Caco-2 (cell line): ENCODE measurements at places on chromosomes 3 and 15. TPM values are rescaled to one million over a fixed set of nuclear protein-coding genes. Genes with fewer than 3 reads are reported as not detected.
A peak's percentile ranks its signal among the peaks of the same experiment; 100 is the strongest.

TM4SF4 gene
- total RNA-seq: 1.9 and 2.7 TPM in 2 replicates

GRIP2 gene
- 2.2 and 4.5 TPM in 2 replicates for total RNA-seq

HHLA2 gene
- total RNA-seq: 0.50 and 0.91 TPM in 2 replicates

STXBP5L gene
- total RNA-seq: not detected in 2 replicates

WHAMM gene
- 7.4 and 7.8 TPM in 2 replicates for total RNA-seq

CA12 gene
- 1.0 and 1.3 TPM in 2 replicates for total RNA-seq

B3GNT5 gene
- 9.4 and 10.9 TPM in 2 replicates for total RNA-seq

- DNase-seq: no peak
Measured at GRCh38 chr3:135155228-135155627, 360.2 kb downstream of the EPHB1 start.

DNA sequence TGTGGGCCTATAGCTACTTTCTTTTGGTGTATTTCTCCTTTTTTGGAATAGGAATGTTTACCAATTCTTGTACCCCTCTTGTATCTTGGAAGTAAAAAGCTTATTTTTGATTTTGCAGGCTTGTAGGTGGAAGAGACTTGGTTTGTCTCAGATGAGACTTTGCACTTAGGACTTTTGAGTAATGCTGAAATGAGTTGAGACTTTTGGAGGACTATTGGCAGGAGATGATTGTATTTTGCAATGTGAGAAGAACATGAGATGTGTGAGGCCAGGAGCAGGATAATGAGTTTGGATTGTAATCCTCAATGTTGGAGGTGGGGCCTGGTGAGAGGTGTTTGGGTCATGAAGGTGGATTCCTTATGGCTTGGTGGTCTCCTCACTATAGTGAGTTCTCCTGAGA is 106.3 kb downstream of the KBTBD8 start:
- DNase-seq: no peak

- DNase-seq: no peak
Measured at GRCh38 chr15:99343881-99344551, 92.7 kb downstream of the LRRC28 start.

GRCh38 chr3:38150780-38151528 is 12.5 kb downstream of the MYD88 start:
- no peak for DNase-seq

DNA sequence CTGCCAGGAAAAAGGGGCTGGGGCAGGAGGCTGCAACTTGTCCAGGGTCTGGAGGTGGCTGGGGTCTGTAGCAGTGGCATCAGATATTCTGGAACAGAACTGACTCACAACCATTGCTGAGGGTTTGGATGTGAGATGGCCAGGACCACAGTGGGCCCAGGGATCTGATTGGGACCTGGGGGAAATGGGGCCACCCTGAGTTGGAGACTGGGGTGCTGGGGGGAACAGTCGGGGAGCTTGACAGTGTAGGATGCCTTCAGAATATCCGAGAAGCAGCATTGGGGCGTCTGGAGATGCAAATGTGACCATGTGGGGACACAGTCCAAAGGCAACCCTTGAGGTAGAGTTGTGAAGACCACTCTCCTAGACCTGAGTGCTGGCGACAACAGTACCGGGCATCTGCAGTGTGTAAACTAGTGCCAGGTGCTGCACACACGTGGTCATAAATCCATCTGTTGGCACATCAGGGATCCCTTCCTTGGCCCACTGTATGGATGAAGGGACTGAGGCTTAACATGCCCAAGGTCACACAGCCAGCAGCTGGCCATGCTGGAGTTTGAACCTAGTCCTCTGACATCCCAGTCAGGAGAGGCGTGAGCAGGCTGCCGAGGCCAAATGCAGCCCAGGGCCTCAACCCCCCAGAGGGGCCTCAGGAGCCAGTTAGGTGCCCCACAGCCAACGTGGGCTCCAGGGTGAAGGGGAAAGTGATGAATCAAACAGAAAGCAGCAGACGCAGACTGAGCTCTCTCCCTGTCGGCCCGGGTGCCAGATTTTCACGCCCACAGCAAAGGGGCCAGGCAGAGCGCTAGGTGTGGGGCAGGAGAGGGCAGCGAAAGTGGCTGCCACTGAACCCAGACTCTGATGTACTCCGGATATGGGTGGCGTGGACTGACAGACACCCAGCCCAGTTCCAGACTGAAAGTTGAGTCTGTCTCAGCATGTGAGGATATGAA is 18.8 kb downstream of the HEMK1 start:
- DNase-seq: no peak

GRCh38 chr3:160183345-160184076 is 41.7 kb upstream of the C3orf80 start:
- DNase-seq: no peak

GRCh38 chr15:44188795-44189194 is 6.3 kb downstream of the FRMD5 start:
- no peak for DNase-seq

DNA sequence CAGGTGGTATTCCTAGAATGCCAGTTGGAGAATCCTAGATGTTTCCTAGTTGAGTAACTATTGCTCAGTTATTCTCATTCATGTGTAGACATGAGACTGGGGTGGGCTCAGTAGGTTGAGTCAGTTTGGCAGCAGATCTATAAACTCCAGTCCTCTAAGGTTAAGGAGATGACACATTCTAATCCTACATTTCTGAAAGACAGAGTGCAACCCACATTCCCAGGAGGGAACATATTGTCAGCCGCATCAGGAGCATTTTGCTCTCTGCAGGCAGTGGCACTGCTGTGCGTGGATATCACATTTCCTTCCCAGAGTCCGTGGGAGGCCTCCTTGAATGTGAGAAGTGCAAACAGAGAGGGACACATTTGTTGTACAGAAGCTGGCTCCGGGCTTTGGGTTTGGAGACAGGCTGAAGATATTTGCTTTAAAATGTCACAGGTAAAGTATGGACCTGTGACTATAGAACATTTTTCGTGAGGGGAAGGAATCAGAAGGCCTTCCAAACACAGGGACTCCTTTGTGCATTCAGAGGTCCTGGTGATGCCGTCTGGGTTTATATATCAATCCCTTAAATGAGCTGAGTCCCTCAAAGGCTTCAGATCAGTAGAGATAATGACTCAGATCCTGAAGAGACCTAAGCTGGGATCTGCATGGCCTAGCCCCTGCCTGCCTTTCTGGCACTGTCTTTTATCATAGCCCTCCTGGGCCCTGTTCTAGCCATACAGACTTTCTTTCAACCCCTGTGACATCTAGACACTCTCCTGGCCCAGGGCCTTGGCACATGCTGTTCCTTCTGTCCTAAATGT is 156.5 kb downstream of the CADPS start:
- DNase-seq: no peak

DNA sequence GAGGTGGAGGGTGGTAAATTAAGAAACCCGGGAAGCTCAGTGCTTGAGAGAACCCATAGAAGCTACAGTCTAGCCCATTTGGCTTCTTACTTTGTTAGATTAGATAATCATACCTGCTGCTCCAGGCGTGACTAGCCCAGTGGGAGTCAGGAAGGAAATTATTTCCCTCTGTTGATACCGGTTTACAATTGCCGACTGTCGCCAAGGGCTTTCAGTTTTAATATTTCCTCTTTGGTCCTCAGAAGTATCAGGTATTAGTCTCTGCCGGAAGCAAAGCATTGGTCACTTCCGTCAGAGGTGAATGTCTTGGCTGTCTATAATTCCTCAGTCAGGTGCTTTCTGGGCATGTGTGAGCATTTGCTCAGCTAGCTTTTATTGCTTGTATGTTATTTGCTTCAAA is 75.2 kb downstream of the LPP start:
- no peak for DNase-seq

DNA sequence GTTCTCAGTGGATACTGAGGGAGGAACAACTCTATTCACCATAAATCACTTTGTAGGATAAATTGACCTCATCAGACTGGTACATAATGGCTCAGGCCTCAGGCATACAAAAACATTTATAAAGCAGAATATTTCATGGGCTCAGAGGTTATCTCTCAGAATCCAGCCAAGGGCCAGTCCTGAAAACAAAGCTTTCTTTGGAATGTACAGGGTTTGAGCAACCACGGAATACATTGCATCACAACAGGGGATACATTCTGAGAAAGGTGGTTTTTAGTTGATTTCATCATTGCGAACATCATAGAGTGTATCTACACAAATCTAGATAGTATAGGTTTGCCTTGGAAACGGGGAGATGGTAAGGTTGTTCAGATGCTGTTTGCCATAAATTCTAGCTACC is 33.4 kb upstream of the CTDSPL2 start:
- peak; percentile 42 for DNase-seq

- DNase-seq: no peak
Measured at GRCh38 chr15:76341366-76342057, 4.9 kb downstream of the ISL2 start.

DNA sequence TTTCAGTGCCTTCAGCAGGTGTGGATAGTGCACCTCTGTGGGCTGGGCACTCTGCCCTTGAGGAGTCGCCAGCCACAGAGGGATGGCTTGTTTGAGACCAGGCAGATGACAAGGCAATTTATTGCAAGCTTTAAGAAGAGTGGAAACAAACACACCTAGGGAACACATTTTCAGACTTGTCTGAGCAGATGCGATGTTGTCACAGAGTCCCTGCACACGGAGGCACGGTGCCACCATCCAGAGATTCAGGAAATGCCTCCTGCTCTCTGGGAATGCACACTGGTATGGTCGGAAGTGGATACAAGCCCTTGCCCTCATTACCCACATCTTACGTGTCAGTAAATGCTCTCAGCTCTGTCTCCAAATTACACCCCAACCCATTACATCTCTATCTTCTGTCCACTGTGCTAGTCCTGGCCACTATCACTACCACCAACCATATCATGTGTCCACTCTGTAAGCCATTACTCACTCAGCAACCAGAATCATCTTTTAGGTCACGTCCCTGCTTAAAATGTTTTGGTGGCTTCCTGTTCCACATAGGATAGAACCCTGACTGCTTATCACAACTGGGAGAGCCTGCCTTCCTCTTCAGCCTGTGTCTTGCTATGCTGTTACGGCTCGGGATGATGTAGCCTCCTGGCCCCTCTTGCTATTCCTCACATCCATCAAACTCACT is 196.9 kb downstream of the SLCO3A1 start:
- DNase-seq: no peak

- no peak for DNase-seq
Measured at GRCh38 chr3:14016900-14017475, 107.7 kb downstream of the CHCHD4 start.

DNA sequence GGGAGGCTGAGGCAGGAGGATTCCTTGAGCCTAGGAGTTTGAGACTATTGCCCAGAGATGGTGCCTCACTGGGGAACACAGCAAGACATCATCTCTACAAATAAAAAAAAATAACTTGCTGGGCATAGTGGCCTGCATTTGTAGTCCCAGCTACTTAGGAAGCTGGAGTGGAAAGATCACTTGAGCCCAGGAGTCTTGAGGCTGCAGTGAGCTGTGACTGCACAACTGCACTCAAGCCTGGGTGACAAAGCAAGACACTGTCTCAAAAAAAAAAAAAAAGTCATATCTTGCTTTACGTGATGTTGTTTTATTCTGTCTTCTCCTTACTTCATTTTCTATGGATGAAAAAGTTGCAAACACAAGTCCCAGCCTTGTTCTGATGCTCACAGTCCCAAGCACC is 14.1 kb downstream of the GATM start:
- no peak for DNase-seq

DNA sequence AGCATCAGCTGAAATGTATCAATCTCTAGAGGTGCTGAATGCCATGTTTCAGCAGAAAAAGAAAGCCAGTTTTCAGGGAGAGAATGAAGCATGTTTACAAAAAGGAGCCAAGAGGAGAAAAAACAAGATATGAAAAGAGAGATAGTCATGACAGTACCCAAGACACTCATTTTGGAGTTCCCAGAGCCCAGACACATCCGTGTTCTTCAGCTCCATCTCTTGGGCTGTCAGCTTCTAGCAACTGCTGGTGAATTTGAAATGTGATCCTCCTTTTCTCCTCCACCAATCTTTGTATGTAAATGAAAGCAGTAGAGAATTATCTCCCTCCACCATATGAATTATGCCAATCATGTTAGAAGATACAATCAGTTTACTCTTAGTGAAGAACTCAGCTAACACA is 93.0 kb upstream of the SLC25A36 start:
- no peak for DNase-seq

GRCh38 chr3:164450276-164450905 is 627.9 kb downstream of the SI start:
- no peak for DNase-seq

GRCh38 chr15:64285871-64286270 is 70.1 kb downstream of the CSNK1G1 start:
- no peak for DNase-seq

- no peak for DNase-seq
Measured at GRCh38 chr3:31485196-31485595, 47.5 kb upstream of the STT3B start.

GRCh38 chr3:57003676-57004075 is 56.8 kb upstream of the SPATA12 start:
- no peak for DNase-seq
